Activated naive CD4-positive, alpha-beta T cell (primary cell): ENCODE measurements at places on chromosomes 7 and 10.

GRCh38 chr10:43377424-43377883, 6.0 kb downstream of the FXYD4 start:
- DNase-seq, result no peak

DNA sequence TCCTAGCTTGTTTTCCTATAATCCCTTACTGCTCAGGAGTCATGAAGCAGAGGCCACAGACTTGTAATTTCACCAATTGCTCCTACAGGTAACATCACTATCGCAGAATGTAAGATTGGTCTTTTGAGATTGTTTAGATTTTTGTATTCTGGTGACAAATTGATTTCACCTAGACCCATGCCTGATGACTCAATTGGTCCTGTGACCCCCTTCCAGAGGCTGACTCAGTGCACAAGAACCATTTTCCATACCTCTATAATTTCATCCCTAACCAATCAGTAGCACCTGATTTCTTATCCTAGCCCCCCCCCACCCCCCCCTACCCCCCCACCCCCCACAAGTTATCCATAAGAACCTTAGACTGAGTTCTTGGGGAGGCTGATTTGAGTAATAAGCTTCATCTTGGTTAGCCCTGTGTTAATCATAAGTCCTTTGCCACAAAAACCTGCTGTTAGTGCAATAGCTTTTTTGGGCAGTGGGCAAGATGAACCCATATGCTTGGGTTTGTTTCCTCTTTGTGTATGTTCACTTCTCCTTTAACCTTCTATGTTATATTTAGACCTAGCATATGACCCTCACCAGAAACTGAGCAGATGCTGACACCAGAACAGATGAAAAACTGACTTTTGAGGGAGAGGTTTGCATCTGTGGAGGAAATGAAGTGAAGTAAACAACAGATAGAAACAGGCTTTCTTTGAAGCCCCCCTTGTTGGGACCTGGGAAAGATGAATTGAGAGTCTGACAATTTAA, 187.1 kb downstream of the KIF20B start:
- DNase-seq, result no peak

- no peak for DNase-seq
These were observed 76.3 kb downstream of the FOXL3 start for GRCh38 chr7:366161-366803.

- no peak for DNase-seq
These were observed 8.6 kb downstream of the CALN1 start for GRCh38 chr7:72403458-72404076.

- DNase-seq, result no peak
These were observed 34.4 kb upstream of the GRM8 start for GRCh38 chr7:127287133-127287532.

DNA sequence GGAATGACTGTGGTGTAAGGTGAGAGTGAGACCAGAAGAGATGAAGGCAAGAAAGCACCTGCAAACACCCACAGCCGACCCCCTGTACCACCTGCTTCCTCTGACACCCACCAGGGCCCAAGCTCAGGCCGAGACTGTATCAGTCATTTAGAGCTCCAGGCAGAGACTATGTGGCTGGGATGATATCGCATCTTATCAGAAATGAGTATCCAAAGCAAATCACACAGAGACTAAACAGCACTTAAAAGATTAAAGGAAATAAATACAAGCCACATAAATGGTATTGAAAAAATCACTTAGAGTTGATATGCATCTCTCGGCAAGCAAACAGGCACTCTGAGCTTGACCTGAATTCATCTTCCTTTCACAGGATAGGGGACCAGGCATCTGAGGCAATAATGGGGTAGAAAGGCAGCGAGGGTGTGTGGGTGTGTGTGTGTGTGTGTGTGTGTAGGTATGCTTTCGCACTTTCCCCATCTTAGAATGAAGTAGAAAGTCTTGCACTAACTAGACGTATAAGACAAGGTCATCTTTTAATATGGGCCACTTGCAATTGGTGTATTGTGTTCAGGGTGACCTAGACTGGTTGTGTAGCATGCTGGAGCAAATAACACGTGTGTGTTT, 665.9 kb downstream of the KCNMA1 start:
- no peak for DNase-seq

DNA sequence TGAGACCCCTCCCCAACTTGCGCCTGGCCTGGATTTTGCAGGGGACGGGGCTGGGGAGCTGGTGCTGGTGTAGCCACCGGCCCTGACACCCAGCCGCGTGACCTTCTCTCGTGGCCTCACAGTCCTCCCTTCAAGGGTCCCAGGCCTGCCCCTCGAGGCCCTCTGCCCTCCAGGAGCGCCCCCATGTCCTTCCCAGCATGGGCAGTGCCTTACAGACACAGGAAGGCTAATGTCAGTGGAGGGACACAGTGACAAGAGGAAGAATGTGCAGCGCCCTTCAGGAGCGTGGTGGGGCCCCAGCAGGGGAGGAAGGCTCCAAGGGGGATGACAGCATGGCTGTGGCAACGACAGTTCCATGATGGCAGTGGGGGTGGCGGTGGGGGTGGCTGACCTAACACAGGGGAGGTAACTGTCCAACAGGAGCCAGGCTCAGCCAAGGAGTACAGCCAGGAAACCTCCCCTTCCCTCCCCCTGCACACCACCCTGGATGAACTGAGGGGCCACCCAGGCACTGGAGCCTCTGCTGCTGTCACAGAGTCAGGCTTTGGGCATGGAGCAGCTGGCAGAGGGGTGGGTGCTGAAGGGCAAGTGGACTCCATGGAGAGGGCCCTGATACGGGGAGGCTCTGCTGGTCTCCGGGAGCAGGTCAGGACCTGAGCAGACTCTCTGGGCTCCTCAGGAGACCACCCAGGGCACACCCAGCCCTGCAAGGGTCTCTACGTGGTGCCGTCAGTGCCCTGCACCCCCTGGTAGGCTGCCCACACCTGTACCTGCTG, 76.0 kb upstream of the RET start:
- DNase-seq, result no peak

GRCh38 chr7:57177856-57178767, 45.9 kb upstream of the ZNF479 start:
- no peak for DNase-seq

GRCh38 chr10:51100221-51100620, 25.9 kb downstream of the PRKG1 start:
- no peak for DNase-seq

- DNase-seq, result no peak
These were observed 11.2 kb upstream of the SLC13A1 start for GRCh38 chr7:123210986-123211385.

GRCh38 chr10:73756183-73756582, 12.0 kb downstream of the SEC24C start:
- no peak for DNase-seq

- DNase-seq, result no peak
These were observed 7.1 kb downstream of the BAG3 start for GRCh38 chr10:119658274-119658673.

GRCh38 chr10:70940834-70941568, 52.6 kb upstream of the PCBD1 start:
- no peak for DNase-seq

DNA sequence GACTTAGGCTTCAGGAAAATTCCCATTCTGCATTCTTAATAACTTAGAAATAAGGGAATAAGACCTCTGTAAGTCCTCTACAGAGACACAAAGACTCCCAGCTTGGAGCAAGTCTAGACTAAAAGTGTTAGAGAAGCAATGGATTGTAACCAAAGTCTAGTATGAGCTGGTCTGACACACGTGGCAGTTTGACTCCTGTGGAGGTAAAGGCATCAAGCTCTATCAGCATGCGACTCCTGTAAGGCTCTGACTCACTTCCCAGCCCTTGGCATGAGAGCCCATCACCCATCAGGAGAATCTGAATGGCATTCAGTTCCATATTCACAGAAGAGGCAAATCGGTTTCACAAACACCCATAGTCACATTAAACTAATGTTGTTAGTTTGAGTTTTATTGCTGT, 4.4 kb upstream of the VSTM4 start:
- no peak for DNase-seq

GRCh38 chr7:36317276-36317675, 72.4 kb upstream of the ANLN start:
- DNase-seq, result no peak

DNA sequence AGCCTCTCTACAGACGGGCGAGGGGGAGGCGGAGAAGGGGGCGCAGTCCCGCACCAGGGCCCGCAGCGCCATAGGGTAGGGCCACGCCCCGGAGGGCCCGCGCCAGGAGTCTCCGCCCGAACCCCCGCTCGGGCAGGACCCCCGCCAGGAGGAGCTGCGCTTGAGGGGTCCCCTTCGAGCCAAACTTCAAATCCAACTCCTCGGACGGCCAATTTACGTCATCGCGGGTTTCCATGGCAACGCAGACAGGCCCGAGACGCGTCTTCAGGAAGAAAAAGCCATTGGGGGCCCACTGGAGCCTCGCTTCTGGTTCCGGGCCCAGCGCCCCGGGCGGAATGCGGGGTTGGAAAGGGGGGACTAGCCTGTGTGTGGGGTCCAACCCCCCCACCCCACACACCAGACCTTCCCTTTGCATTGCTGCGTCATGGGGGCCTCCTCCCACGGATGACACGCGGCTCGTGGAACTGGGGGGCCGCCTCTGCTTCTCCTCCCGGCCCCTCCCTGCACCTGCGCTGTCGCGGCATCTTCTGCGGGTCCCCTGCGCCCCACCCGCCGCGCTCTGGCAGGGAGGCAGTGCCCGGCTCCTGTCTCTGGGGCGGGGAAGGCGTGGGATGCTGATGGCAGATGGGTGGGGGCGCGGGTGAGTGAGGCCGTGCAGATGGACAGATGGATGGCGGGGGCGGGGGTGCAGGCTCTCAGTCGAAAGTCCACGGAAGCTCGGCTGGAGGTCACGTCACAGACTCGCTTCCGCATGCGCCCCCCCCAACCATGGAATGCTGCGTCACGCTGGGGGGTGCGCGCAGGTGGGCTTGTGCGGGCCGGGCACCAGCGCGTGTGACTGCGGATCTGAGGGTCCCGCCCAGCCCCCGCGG, 1.2 kb downstream of the CALY start:
- DNase-seq, result no peak

DNA sequence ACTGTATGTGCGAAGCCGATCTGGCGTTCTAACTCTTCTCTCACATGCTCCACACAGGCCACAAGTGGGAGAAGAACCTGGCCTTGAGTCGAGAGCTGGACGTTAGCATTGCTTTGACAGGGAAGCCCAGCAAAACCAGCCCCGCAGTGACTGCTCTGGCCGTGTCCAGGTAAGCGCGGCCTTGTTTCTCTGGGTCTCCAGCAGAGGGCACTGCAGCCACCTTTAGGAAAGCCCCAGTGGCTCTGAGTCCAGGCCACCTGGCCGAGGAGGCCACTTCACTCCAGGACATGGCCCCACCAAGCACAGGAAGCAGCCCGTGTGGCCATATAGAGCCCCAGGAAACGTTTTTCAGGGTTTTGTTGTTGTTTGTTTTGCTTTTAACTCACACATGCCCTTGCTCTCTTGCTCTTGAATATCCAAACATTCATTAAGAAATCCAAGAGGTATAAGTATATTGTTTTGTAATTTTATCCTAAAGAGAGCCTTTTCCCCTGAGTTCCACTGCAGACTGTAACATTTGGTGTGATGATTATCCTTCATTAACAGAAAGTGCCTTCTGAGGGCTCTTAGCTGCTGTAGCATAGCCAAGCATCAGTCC, 41.8 kb upstream of the LRRC18 start:
- DNase-seq, result peak; percentile 4

DNA sequence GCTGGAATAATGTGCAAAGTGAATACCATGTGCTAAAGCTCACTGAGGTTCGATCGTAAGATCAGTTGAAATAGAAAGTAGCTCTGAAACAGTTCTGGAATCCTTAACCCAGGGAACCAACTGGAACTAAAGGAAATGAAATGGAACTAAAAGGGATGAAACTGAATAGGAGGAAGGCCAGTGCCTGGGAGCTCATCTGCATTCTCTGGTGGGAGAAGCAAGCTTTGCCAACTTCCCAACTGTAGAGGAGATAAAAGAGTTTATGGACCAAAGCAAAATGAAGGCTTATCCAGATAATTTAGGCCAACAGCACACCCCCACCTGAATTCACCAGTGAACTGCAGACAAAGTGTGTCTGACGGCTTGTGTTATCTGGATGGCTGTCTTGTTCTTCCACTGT, 188.6 kb upstream of the HABP2 start:
- DNase-seq, result no peak

- DNase-seq, result peak; percentile 55
These were observed 25.1 kb upstream of the DDIT4 start for GRCh38 chr10:72248468-72249151.

- no peak for DNase-seq
These were observed 11.5 kb upstream of the NT5C2 start for GRCh38 chr10:103204353-103205255.

- no peak for DNase-seq
These were observed 646.2 kb downstream of the IPMK start for GRCh38 chr10:57621466-57621865.

GRCh38 chr10:6024334-6024682, 37.9 kb downstream of the IL2RA start:
- no peak for DNase-seq

GRCh38 chr10:61842755-61843497, 58.6 kb upstream of the ARID5B start:
- no peak for DNase-seq

- DNase-seq, result no peak
These were observed 5.8 kb downstream of the UNC5B start for GRCh38 chr10:71218046-71218650.

- DNase-seq, result no peak
These were observed 364.1 kb downstream of the GATA3 start for GRCh38 chr10:8418631-8419030.

GRCh38 chr10:84012831-84013458, 126.4 kb upstream of the GHITM start:
- no peak for DNase-seq

GRCh38 chr10:75538144-75538543, 106.7 kb downstream of the LRMDA start:
- no peak for DNase-seq

DNA sequence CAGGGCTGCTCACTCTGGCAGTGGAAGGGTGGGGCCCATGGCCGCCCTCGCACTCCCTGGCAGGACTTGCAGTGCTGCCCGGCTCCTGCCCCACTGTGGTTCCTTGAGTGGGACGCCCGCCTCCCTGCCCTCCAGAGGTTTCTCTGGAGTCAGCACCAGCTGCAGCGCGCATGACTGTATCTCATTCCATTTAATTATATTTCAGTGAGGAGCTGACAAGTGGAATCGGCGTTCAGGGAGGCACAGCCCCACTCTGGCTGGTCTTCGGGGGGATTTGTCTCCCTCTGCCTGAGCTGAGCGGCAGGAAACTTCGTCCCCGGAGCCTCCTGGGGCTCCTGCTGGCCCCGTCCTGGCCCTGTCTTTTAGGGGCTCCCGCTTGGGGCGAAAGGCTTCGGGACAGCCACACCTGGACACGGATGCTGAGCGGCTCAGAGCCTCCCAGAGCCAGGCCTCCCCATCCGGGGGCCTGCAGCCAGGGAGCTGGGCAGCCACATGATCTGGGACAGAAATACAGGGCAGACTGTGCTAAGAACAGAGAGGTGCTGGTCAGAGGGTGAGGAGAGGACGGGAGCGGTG, 75.3 kb upstream of the NKX6-2 start:
- no peak for DNase-seq
